ENCODE measurements at places on chromosomes 6 and 20. TPM values are rescaled to one million over a fixed set of nuclear protein-coding genes. Genes with fewer than 3 reads are reported as not detected.

Gene GJA10
- not detected for total RNA-seq

DNA sequence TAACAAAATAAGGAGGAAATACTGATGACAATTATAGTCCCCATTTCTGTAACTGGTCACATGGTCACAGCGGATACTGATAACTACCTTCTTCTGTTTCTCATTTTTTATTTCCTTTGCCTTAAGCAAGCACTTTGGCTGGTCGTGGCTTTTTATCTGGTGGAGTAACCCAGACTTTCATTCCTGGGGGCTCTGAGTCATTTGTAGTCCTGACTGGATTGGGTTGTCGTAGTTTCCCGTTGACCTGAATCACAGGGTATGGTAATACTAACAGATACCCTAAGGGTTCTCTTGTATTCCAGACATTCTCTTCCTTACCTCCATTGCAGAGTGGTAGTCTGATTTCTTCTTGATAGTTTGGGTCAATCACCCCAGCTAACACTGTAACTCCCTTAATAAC is 500.3 kb upstream of the ADGRB3 start:
- no peak for DNase-seq

DNA sequence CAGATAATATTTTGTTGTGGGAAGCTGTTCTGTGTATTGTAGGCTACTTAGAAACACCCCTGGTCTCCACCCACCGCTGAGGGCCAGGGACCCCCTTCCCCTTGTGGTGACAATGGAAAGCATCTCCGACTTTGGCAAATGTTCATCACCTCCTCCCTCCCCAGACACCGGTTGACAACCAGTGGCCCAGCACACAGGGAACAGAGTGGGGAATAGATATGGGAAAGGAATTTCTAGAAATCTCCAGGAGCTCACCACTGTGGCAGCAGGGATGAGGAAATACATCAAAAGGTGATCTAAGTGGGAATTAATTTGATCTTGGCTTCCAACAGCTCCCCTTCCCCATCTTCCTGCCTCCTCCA is 257.3 kb upstream of the FOXQ1 start:
- DNase-seq, result no peak

GRCh38 chr6:74871757-74872156 is 334.1 kb downstream of the COL12A1 start:
- DNase-seq, result no peak

DNA sequence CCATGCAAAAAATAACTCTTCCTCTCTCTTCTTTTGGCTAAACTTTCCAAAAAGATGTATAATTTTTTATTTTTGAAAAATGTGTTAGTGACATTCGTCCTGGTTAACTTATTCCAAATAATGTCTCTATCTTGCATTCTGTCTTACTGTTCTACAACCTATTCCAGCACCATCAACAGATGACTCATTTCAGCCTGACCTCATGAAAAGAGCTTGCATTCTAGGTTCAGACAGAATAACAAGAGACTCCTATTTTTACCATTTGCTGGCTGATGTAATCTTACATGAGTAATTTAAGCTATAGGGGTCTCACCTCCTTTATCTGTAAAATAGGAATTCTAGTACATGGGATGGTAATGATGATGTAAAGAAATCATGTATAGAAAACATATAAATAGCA is 109.0 kb downstream of the FUT9 start:
- no peak for DNase-seq
